ENCODE measurements at places on chromosomes 7 and 10.

GRCh38 chr10:4943821-4944220, 19.4 kb upstream of the AKR1C1 start:
- no peak for DNase-seq

- DNase-seq = no peak
Observed at GRCh38 chr10:73868655-73869195, 5.6 kb downstream of the CAMK2G start.

DNA sequence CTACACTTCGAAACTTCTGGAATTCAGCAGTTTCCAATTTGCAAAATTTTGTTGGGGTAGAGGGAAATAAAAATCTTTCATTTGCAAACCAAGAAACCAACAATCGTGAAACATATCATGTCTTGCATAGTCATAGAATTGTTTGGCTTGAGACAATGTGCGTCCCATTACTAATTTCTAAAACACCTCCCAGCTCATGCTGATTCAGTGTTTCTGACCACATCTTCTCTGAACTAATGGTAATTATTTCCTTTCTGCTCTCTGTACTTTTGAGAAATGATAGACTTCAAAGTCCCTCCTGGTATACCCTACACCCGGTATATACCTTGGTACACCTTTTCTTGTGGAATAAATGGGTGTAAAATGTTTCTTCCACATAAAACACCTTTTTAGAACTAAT, 41.8 kb upstream of the TSPAN13 start:
- no peak for DNase-seq

GRCh38 chr10:31803606-31804351, 124.9 kb downstream of the ARHGAP12 start:
- DNase-seq = no peak

DNA sequence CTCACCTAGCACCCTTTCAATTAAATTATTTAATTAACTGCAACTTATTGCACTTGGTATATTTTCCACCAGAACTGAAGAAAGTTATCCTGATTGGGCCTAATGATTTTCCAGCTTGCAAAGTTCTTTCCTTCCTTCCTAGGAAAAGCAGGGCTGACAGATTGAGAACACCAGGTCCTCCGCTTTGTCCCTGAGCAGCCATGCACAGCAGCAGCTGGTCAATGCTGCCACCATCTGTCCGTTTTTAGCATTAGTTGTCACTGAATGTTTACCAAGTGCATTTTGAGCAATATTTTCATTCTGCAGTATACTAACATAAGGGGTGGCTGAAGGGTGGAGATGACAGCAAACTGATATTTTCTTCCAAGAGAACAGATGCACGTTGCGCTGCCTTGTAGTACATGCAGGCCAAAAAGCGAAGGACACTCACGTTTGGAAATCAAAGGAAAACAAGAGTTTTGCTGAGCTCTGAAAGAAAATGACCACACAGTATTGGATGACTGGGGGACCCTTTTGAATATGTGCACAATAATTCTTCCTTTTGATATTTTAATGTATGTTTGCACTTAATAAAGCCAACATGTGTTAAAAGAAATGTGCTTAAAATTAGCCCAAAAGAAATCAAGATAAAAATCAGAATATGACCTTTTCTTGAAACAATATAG, 248.8 kb upstream of the PTN start:
- DNase-seq = peak; percentile 75

- DNase-seq = no peak
Observed at GRCh38 chr10:67790534-67791408, 47.2 kb downstream of the DNAJC12 start.

DNA sequence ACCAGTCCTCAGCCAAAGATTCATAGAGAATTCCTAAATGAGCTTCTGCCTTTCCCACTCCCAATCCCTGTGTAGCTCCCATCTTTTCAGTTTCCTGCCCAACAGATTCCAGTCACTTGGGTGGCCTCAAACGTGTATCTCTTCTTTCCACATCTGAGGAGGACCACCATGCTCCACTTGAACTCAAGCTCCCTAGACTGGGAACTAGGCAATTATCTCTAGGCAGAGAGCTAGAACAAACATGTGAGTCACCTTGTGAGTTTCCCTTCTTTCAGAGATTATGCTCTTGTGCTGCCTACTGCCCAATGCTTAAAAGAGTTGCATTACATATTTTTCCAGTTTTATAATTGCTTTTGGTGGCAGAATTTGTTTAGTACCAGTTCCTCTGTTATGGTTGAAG, 178.0 kb downstream of the MDFIC start:
- DNase-seq = no peak

DNA sequence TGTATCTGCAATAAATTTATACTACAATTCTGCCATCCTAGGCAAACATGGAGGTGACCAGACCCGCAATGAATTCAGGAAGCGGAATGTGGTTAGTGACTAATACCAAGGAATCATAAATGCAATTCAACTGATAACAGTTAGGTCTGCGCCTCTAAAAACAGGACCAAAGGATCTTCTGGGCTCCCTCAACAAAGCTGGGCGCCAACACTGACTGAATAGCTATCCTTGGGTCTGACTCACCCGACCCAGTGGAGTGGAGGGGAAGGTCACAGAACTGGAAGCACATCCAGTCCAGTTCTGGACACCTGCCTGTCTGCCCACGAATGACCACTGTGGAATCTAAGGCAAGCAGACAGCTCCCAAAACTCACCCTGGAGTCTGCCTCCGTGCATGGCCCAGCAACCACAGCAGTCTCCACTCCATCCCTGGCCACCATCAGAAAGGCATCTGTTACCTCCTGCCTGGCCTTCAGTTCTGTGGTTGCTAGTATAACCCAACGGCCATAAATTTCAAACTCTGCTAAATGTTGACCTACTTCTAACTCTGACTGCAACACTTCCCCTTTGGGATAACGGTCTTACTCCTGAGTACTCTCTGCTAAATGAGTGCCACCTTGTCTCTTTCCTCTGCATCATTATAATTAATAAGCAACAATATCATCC, 43.0 kb upstream of the DLX6 start:
- no peak for DNase-seq

- DNase-seq = no peak
Observed at GRCh38 chr10:78354101-78354500, 320.4 kb downstream of the RPS24 start.

- no peak for DNase-seq
Observed at GRCh38 chr10:68934994-68935393, 21.0 kb upstream of the DDX21 start.

- no peak for DNase-seq
Observed at GRCh38 chr10:67473850-67474633, 222.0 kb downstream of the CTNNA3 start.

DNA sequence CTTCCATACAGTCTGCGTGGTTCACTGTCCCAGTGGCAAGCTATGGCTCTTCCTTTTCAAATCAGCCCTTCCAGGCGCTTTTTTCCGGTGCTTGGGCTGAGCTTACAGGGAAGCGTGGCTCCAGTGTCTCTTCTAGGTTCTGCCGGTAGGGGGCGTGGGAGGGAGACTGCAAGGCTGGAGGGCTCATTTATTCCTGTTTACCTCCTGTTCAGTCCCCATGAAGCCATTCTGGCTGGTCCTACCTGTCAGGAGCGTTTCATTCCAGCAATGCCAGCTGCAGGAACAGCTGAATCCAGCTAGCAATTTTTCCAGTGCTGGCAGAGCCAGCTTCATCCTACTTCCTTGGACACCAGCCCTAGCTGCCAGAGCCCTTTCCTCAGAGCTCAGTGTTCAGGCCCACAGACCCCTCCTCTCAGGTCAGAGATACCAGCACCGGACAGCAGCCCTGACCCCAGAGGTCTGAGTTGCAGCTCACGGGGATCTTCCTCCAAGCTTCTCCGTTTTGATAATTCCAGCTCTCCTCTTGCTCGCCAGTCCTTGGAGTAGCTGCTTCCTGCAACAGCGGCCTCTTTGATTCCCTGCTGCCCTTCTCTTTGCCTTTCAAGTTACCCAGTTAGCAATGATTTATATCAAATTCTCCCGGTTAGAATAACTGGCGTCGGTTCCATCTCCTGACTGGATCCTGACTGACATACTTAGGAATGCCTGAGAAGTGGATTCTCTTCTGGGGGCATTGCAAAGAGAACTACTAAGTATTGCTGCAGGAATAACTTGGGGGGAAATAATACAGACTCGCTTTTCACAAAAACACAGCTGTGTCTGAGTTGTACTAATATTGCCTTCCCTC, 129.8 kb downstream of the FRMD4A start:
- DNase-seq = no peak

DNA sequence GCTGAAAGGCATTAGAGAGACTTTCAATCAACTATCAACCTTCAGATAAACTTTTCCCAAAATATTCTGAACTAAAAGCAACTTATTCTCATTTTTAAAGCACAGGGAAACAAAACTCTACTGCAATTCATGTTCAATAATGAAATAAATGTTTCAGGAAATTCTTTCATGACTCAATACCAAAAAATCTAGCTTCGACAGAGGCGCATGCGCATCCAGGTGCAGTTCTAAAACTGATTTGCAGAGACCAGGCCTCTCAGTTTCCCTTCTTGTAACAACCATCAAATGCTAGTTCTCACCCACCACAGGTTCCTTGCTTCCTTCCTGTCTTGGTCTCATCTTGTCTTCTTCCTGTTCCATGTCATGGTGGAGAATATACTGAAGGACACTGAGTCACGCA, 55.3 kb upstream of the NRBF2 start:
- DNase-seq = no peak

DNA sequence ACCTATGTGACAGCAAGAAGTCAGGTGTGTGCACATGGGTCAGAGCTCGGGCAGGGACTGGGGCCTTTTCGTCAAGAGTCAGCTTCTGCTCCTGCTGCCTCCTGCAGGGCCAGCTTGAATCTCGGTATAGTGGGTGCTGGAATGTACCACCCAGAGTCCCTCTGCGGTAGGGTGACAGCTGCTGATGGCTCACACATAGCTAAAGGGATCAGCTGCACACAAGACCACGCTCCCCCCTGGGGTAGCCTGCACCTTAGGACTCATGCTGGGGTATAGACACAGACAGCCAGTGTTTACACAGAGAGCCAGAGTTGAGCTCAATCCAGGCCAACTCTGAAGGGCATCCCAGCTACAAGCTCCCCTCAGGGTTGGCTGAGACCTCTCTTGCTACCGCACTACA, 14.0 kb upstream of the COL13A1 start:
- DNase-seq = no peak

DNA sequence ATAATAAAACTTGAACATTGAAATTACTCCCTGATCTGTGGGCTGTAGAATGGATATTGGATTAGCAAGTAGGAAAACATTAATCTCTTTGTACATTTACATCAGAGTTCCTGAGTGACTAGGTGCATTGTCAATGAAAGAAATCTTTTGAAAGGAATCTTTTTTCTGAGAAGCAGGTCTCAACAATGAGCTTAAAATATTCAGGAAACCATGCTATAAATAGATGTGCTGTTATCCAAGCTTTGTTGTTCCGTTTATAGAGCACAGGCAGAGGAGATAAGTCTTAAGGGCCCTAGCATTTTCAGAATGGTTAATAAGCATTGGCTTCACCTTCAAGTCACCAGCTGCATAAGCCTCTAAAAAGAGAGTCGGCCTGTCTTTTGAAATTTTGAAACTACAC, 41.3 kb upstream of the SLC16A12 start:
- DNase-seq = no peak

GRCh38 chr7:45708046-45708950, 134.1 kb downstream of the ADCY1 start:
- no peak for DNase-seq

DNA sequence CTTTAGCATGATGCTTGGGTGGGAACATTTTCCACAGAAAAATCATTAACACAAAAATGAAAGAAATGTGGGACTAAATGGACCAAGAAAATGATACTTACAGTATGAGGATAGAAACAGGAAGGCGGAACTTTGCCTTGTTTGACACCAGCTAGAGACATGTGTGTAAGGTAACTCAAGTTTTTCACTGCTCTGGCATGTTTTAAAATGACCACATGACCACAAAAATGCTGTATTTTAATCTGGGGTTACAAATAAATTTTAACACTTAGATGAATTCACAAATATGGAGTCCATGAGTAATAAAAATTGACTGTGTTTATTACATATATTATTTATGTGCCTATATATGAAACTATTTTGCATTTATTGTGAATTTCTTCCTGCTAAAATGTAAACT, 100.9 kb upstream of the PHYHIPL start:
- no peak for DNase-seq

- no peak for DNase-seq
Observed at GRCh38 chr10:124636271-124636995, 107.7 kb downstream of the FAM53B start.

- DNase-seq = no peak
Observed at GRCh38 chr10:29830531-29831512, 196.1 kb upstream of the SVIL start.

DNA sequence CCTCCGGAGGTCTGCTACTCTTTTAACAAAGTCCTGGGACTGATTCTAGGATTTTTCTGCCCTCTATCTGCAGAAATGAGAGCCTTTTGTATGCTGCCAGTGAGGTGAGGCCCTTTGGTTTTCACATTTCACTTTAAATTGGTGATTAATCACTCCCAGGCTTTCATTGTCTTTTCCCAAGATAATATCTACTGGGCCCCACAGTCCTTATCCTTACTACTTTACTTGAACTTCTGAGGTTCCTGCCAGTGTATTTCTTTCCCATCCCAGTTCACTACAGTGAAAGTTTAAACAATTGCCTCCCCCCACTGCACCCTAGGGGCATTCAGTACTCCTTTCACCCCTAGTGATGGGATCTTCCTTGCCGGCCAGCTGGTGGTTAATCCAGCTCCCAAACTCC, 127.4 kb upstream of the INHBA start:
- no peak for DNase-seq

DNA sequence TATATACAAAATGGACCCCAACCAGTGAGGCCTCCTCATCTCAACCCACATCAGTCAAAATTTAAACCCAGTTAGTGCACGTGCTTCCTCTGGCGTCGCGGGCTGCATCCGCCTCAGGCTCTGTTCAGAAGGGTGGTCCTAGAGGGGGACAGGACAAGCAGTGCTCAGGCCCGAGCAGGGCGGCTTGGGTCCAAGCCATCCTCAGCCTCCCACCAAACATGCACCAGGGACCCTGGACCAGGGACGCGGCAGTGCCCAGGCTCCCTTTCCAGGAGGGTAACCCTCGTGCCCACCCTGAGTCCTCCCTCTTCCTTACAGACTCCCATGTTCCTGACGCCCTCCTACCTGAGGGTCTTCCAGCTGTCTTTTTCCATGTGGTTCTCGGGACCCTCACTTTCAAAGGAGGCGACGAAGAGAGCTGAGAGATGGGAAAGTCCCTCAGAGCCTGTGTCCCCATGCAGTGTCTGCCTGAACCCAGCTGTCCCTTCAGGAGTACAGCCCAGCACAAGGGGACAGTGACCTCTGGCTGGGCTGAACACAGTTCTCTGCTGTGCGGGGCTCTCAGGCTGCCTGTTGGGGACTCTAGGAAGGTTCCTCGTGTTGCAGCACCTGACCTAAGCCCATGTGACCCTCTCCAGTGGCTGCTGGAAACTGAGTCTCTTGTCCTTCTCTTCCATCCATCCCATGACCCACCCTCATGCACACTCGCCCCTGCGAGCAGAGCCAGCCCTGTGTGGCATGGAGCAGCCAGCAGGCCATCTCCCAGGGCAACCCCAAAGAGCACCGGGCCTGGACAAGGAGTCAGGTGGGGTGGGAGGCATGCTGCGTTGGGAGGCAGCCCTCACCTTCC, 58.1 kb downstream of the CSGALNACT2 start:
- no peak for DNase-seq

- DNase-seq = no peak
Observed at GRCh38 chr10:75122505-75122904, 11.0 kb downstream of the SAMD8 start.
